ENCODE measurements at places on chromosomes 5 and 9.
A peak's percentile ranks its signal among the peaks of the same experiment; 100 is the strongest.

GRCh38 chr9:128065907-128066712, 1.0 kb downstream of the NAIF1 start:
- DNase-seq: peak; percentile 11

DNA sequence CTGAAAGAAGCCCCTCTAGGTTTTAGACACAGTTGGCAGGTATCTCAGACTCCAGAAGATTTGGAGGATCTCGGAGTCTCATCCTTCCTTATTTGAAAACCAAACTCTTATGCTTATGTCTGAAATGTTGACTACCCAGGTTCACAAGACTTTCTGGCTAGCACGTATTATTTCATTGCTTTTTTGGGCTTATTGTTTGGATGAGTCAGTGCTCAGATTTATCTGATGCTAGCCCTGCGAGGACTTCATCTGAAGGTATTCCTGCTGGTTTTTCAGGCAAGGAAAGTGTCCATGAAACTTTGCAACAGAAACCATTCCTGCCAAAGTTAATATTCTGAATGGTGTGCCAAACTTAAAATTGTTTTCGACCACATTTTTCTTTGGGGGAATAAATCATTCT, 8.5 kb downstream of the OSTF1 start:
- no peak for DNase-seq

GRCh38 chr5:35608881-35609779, 8.5 kb upstream of the SPEF2 start:
- no peak for DNase-seq

DNA sequence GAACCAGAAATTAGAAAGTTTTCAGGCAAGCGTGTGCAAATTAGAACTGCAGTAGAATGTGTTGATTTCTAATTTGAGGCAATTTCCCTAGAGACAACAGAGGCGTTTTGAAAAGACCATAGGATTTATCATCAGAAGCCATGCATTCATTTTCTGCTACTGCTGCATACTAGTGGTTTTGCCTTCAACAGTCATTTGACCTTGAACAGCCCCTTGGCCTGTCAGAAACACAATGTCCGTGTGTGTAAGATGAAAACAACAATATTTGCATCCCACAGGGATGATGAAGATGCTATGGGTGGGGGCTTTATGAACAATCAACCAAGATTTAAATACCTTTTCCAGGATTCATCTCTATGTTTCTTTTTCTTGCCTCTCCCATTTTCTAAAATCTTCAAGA, 73.7 kb downstream of the PDE4D start:
- DNase-seq: no peak

GRCh38 chr9:128098297-128099230, 29.0 kb downstream of the PTGES2 start:
- no peak for DNase-seq

GRCh38 chr9:33318781-33319180, 28.5 kb downstream of the NFX1 start:
- DNase-seq: no peak

- no peak for DNase-seq
Measured at GRCh38 chr9:26551971-26552370, 340.6 kb downstream of the CAAP1 start.

- DNase-seq: peak; percentile 80
Measured at GRCh38 chr9:135504262-135505243, 4.1 kb downstream of the MRPS2 start.

All from GM13976 (cell line).